ENCODE measurements at places on chromosomes 1 and 21.

- DNase-seq, result no peak
Observed at GRCh38 chr1:16175610-16176553, 20.0 kb upstream of the EPHA2 start.

- no peak for DNase-seq
Observed at GRCh38 chr1:213821175-213821942, 166.4 kb upstream of the PROX1 start.

DNA sequence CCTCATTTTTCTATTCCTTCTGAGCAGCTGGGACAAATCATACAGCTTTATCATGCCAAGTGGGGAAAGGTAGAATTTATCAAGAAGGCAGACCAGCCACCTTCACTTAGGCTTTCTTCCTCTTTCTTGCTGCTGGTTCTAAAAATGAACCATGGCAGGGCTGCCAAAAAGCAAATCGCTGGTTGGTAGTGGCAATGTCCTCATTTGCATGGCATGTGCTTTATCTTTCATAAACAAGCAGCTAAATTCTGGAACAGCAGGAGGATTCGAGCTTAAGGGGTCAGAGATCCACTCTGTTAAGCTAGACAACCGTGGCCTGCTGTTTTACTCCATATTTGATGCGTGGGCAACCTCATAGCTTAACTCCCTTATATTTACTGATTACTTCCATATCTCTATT lies 91.3 kb downstream of the RPE65 start:
- DNase-seq, result no peak

GRCh38 chr1:76115171-76115570 lies 40.6 kb downstream of the ST6GALNAC3 start:
- DNase-seq, result no peak

- DNase-seq, result no peak
Observed at GRCh38 chr21:38787461-38788274, 18.1 kb upstream of the ETS2 start.

GRCh38 chr1:91594383-91595055 lies 93.9 kb downstream of the CDC7 start:
- DNase-seq, result no peak

GRCh38 chr1:113101588-113101987 lies 28.6 kb downstream of the LRIG2 start:
- DNase-seq, result no peak

DNA sequence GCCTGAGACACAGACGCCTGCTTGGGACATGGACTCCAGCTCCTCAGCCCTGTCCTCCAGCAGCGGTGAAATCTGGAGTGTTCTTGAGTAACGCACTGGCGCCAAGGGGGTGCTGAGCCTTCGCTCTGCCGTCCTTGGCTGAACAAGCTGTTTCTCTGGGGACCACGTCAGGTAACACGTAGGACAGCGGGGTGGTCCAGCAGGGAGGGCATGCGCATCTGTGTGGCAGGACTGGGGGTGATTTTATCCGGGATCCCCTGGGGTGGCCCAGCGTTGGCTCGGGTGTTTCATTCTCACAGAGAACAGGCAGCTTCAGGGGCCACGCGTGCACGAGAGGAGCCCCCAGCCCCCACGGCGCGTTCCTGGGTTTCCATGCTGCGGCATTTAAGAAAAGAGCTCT lies 61.2 kb downstream of the AGPAT3 start:
- DNase-seq, result no peak

DNA sequence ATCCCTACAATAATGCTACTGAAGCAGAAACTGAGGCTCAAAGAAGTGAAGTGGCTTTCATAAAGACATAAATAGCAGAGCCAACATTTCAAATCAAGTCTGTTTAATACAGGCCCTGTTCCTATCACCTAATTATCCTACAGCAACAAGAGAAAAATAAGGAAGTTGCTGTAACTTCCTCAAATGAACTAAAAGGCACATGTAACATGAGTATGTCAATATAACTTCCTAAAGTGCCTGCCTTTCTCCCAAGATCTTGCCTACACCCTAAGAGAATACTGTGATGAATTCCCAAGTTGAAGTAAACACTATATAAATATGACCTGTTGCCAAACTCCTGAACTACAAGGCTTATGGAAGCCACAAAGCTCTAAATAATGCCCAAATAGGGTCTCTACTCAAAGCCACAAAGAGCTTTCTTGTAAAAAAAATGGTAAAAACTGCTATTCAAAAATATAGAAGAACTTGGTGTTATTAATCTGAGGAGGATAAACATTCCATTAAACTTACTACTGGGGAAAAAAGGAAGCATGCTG lies 8.6 kb downstream of the BEND5 start:
- no peak for DNase-seq

- DNase-seq, result no peak
Observed at GRCh38 chr1:198918920-198919319, 280.1 kb downstream of the PTPRC start.

- no peak for DNase-seq
Observed at GRCh38 chr1:113185463-113186104, 112.6 kb downstream of the LRIG2 start.

DNA sequence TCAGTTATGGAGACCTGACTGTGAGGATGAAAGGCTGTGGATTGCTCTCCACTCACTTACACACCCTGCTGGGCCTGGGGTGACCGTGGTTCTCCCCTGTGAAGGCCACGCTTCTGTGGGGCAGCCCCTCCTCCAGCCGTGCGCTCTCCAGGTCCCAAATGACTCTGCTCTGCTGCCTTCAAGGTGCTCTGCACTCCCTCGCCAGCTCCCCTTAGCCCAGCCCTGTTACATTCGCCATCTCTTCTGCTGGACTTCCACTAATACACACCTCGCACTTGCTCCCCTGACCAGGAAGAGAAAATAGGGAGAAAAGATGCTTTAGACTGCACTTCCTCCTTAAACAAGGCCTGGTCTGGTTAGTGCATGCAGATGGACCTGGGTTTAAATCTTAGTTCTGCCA lies 24.6 kb downstream of the OPTC start:
- DNase-seq, result no peak

Measured in CD4-positive, alpha-beta T cell treated with Interleukin-2 at 100 ng/mL for 4 hours (primary cell).